ENCODE measurements at places on chromosomes 2 and 18. TPM values are rescaled to one million over a fixed set of nuclear protein-coding genes. Genes with fewer than 3 reads are reported as not detected.

GRCh38 chr18:74918276-74918790 lies 290.6 kb downstream of the PTGR3 start:
- H3K36me3 ChIP-seq = no peaks in the 10 kb centered on the region
- no peak overlapping the region for H3K4me3 ChIP-seq
- H3K4me1 ChIP-seq = peaks cover 3% of the 10 kb centered on the region
- H3K27ac ChIP-seq = no peak overlapping the region
- DNase-seq = no peak

DNA sequence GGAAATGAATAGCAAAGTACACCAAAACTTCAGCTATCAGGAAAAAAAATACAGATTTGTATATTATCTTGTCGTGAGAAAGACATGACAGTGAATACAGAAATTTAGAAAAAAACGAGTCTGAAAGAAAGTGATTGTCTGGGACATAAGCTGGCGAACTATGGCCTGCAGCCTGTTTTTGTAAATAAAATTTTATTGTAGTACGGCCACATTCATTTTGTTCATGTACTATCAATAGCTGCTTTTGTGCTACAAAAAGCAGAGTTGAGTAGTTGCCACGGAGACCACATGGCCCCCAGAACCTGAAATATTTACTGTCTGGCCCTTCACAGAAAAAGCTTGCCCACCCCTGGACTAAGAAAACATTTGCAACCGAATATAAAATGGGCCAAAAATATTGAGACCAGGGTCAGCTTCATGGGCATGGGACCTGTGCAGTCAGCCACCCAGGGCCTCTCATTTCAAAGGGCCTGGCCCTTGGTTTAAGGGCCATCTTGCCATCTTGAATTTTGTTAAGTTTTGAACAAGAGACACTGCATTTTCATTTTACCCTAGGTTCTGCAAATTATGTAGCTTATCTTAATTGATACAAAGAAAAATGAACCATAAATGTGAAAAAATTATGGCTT lies 17.9 kb downstream of the ANTXR1 start:
- H3K4me3 ChIP-seq = no peak overlapping the region
- no peak for DNase-seq
- no peaks in the 10 kb centered on the region for H3K36me3 ChIP-seq
- no peaks in the 10 kb centered on the region for H3K27me3 ChIP-seq
- H3K27ac ChIP-seq = no peak overlapping the region

DNA sequence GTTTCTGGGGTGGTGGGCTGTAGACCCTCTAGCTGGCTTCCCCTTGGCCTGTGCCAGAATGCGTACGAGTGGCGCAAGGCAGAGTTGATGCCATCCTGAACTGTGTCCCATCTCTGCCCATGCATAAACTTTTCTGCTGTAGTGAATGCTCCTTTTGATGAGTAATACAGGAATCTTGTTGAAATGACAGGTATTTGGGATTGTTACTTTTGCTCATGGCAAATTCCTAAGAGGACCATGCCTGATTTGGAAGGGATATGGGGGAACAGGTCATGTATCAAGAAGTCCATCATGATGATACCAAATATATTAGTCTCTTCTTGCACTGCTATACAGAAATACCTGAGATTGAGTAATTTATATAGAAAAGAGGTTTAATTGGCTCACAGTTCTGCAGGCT lies 648.0 kb downstream of the SLC4A3 start:
- H3K36me3 ChIP-seq = no peaks in the 10 kb centered on the region
- no peak overlapping the region for H3K4me3 ChIP-seq
- no peak for DNase-seq
- H3K27ac ChIP-seq = no peak overlapping the region
- H3K4me1 ChIP-seq = peaks cover 8% of the 10 kb centered on the region

DNA sequence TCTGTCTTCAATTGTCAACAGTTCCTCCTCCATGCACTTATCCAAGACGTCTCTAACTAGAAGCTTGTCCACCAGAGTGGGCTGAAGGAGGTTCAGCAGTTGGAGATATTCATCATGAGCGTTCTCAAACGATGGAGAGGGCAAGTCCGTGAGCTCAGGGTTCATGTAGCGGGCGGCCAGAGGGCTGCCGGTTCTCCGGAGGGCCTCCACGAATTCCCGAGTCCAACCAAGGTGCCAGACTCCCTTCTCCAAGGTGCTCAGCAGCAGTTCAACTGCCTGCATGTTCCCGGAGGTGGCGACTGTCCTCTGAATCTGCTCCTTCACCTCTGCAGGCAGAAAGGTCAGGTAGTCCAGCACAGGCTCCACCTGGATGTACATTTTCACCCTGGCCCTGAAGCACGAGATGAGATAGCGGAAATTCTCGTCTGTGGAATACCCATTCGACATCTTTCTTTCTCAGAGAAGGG lies 590 bp downstream of the IFIH1 start:
- no peaks in the 10 kb centered on the region for H3K36me3 ChIP-seq
- H3K27ac ChIP-seq = no peak overlapping the region
- peak overlapping the region; percentile 65 for H3K4me3 ChIP-seq
- H3K27me3 ChIP-seq = no peaks in the 10 kb centered on the region

GRCh38 chr2:66434679-66435548 lies at the start of gene MEIS1:
MEIS1 (plus strand) TSS chr2:66435125; CDS start chr2:66435857, 732 bp downstream.
- H3K27ac ChIP-seq = peak within 1 kb of the TSS; percentile 99
- H3K36me3 ChIP-seq = peaks cover 4% of the 10 kb centered on the region
- peak; percentile 85 for DNase-seq
- peak within 1 kb of the TSS; percentile 97 for H3K4me3 ChIP-seq
- H3K4me1 ChIP-seq = peaks cover 11% of the 10 kb centered on the region

DNA sequence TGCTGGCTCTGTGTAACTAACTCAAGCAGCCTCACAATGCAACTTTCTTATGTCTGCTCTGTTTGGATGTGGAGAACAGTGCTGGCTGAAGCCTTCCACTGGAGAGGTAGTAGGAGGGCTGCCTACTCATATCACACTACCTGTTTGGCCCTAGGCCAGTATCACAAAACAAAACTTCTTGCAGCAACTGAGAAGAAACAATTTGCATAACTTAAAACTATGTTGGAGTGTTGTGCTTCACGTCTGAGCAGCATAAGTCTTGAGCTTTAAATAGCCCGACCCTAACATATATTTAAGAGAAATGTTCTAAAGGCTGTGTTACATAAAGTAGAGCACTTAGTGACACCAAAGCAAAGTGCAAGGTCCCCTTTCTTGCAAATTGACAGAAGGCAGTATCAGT lies 204.9 kb upstream of the ACVR2A start:
- H3K27me3 ChIP-seq = peaks cover 2% of the 10 kb centered on the region
- H3K36me3 ChIP-seq = peaks cover 5% of the 10 kb centered on the region
- H3K4me1 ChIP-seq = peaks cover 18% of the 10 kb centered on the region
- no peak overlapping the region for H3K27ac ChIP-seq

- no peaks in the 10 kb centered on the region for H3K27me3 ChIP-seq
- H3K36me3 ChIP-seq = no peaks in the 10 kb centered on the region
- no peak for DNase-seq
- no peak overlapping the region for H3K27ac ChIP-seq
- no peaks in the 10 kb centered on the region for H3K4me1 ChIP-seq
Measured at GRCh38 chr18:54961016-54961423, 1.8 kb upstream of the CCDC68 start.

DNA sequence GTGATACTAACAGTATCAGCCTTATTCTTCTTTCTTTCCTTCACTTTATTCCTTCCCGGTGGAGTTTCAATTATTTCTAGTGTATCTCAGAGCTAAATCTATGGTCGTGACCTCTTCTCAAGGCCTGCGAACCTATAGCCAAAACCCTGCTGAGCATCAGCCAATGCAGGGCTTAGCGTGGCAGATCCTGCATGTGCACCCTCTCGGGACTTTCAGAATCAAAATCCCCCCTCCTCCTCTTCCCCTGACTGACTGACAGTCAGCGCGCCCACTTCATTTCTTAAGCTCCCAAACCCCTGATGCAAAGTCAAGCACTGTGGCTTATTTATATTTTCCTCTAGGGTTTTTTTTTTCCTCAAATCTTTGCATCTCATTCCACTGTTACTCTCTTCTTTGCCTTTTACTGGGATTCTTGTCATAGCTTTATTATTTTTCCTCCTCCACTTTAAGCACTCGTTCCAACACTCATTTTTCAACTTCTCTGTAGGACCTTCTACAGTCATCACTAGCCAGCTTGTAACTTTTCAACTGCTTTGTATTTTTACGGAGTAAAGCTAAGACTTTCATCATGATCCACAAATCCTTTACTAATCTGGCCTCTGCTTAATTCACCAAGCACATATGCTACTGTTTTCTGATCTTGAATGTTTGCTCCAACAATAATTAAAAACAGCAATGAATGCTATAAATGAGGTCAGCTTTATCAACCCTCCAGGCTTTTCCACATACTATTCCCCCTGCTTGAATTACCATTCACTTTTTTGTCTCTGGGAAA lies 896.5 kb upstream of the PIK3C3 start:
- no peaks in the 10 kb centered on the region for H3K27me3 ChIP-seq
- no peak overlapping the region for H3K4me3 ChIP-seq
- no peaks in the 10 kb centered on the region for H3K36me3 ChIP-seq
- no peak overlapping the region for H3K27ac ChIP-seq

- no peaks in the 10 kb centered on the region for H3K36me3 ChIP-seq
- H3K27ac ChIP-seq = no peak overlapping the region
- no peaks in the 10 kb centered on the region for H3K27me3 ChIP-seq
- no peak for DNase-seq
- no peak overlapping the region for H3K4me3 ChIP-seq
- no peaks in the 10 kb centered on the region for H3K4me1 ChIP-seq
Measured at GRCh38 chr2:102399499-102400141, 23.3 kb upstream of the IL18RAP start.

GRCh38 chr18:64202863-64203262 lies 54.0 kb upstream of the LINC00305 start:
- peaks cover 22% of the 10 kb centered on the region for H3K4me1 ChIP-seq
- no peak for DNase-seq
- no peaks in the 10 kb centered on the region for H3K36me3 ChIP-seq
- peaks cover 3% of the 10 kb centered on the region for H3K27me3 ChIP-seq
- H3K4me3 ChIP-seq = no peak overlapping the region

DNA sequence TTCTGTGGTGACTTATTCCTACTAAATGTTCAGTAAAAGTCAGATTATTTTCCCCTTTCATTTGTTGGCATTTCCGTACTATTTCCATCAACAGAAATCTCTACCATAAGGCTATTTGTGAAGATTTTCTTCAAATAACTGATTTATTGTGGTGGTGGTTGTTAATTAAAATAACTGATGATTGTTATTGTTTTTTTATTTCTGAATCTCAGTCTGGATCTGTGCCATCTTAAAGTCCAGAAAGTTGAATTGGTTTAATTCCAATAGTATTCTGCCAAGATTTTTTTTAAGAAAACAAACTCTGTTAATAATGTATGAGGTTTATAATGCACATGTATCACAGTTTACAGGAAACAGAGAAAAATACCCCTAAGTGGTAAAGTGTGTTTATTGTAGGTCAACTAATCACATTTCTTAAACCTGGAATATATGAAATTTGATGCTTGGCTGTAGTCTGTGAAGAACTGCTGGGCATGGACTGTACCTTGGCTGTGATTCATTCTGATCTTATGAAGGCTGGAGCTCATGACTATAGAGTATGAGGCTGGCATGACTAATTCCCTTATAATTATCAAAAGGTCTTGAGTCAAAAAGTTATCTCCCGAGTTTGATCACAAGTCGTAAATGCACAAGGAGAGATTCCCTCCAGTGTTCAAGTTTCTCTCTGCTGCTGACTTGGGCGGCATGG lies 134.2 kb upstream of the RND3 start:
- H3K4me3 ChIP-seq = no peak overlapping the region
- H3K27me3 ChIP-seq = peaks cover 2% of the 10 kb centered on the region
- no peak overlapping the region for H3K27ac ChIP-seq
- H3K36me3 ChIP-seq = no peaks in the 10 kb centered on the region
- no peak for DNase-seq

DNA sequence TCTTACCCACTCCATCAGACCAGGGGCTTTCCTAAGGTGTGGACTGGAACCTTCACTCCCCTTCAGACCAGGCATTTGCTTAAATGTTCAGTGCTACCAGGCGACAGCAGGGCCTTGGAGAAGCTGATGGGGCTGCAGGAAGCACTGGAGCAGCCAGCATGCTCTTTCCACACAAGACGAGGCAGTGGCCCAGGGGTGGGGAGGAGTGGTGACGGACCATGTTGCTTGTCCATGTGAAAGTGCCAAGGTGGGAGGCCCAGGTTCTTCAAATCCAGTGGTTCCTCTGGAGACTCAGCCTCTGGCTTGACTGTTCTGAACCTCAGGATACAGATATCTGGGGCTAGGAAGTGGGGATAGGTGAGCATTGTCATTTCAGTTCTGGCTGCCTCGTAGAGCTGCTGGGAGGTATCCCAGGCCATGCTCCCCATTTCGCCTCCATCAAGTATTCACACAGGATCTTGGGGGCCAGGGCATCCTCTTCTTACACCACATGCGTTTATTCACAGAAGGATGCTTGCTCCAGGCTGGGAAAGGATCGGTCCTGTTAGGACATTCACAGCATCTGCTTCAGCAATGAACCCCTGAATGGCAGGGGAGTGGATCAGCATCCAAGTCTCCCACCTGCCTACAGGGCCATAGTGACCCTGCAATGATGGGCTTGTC lies 62.2 kb downstream of the SFXN5 start:
- H3K4me3 ChIP-seq = no peak overlapping the region
- H3K36me3 ChIP-seq = no peaks in the 10 kb centered on the region
- no peak for DNase-seq
- no peak overlapping the region for H3K27ac ChIP-seq
- peaks cover 3% of the 10 kb centered on the region for H3K27me3 ChIP-seq

DNA sequence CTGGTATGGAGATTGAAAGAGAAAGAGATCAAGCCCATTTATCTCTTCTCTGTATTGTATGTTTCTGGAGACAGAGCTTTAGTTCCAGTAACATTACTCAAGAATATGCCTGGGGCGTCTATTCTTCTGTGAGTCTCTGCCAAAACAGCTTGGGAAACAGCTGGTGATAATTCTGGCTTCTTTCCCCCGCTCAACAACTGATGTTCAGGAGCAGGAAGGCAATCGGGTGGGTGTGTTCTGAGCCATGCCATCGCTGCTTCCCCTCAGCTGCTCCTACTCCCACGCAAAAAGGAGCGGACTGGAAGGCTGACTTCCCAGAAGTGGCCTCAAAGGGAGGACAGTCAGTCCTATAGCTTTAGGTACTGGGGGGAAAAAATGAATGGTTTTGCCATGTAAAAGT lies 695.1 kb downstream of the PLCL1 start:
- peak overlapping the region; percentile 94 for H3K27ac ChIP-seq
- H3K36me3 ChIP-seq = no peaks in the 10 kb centered on the region
- peak; percentile 28 for DNase-seq
- peak overlapping the region; percentile 13 for H3K4me3 ChIP-seq
- peaks cover 37% of the 10 kb centered on the region for H3K4me1 ChIP-seq

GRCh38 chr2:21412944-21413443 lies 289.2 kb downstream of the TDRD15 start:
- H3K27me3 ChIP-seq = no peaks in the 10 kb centered on the region
- no peak overlapping the region for H3K27ac ChIP-seq
- no peak for DNase-seq
- H3K4me1 ChIP-seq = no peaks in the 10 kb centered on the region

GRCh38 chr18:79733135-79733701 lies 53.6 kb downstream of the CTDP1 start:
- DNase-seq = no peak
- H3K27ac ChIP-seq = no peak overlapping the region
- no peak overlapping the region for H3K4me3 ChIP-seq
- H3K27me3 ChIP-seq = peaks cover 6% of the 10 kb centered on the region
- peaks cover 52% of the 10 kb centered on the region for H3K36me3 ChIP-seq

INO80D gene
- total RNA-seq = 25.0 TPM

UGT1A10 gene
- total RNA-seq = not detected

ACVR1 gene
- 36.3 TPM for total RNA-seq

SPAG16 gene
- total RNA-seq = 18.1 TPM

All from glutamatergic neuron (in vitro differentiated cells).